Stimulated activated CD8-positive, alpha-beta memory T cell treated with anti-CD3 and anti-CD28 coated beads, Interleukin-4, amount 100 ng/mL, for 4 hours (primary cell): ENCODE measurements at places on chromosomes 16 and 17.

GRCh38 chr16:18958621-18959029 lies 25.1 kb upstream of the TMC7 start:
- no peak for DNase-seq

- peak; percentile 17 for DNase-seq
These were observed 7.9 kb upstream of the SOST start for GRCh38 chr17:43766413-43767052.

- DNase-seq: no peak
These were observed 3.7 kb downstream of the TADA2A start for GRCh38 chr17:37410357-37410756.

DNA sequence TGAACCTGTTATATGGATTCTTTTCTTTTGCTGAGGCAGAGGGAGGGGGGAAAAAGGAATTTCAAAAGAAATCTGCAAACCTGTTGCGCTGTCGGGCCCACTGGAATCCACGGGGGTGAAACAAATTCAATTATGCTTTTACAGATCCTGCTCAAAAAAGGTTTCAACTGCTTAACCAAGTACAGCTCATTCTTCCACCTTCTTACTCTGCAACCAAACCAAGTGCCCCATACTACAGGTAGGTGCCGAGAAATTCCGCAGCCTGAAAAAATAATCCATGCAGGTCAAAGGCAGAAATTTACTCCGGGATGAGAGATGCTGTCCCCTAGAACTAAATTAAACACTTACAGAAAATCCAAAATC lies 416 bp downstream of the RNF43 start:
- no peak for DNase-seq

- no peak for DNase-seq
These were observed 443 bp downstream of the CSNK2A2 start for GRCh38 chr16:58197314-58198012.

DNA sequence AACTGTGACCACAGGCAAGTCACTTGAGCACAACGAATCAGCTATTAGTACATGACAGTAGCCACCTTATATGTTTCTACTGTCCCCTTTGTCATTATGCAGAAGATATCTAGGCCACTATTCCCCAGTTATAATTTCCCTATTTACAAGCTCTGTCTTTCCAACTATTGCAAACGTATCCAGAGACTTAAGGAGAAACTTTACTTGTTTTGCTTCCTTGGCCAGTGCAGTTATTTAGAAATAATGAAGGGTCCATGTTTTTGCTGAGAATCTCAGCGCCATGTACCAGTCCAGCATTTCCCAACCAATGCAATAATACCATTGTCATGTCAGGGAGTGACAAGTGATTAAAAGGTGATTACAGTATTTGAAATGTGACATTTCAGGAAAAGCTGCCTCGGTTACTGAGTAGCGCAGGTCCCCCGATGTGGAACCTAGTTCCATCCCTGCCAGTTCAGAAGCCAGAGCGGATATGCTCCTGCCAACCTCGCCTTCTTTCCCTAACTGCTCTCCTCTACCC lies 743 bp downstream of the ZNF624 start:
- DNase-seq: no peak

DNA sequence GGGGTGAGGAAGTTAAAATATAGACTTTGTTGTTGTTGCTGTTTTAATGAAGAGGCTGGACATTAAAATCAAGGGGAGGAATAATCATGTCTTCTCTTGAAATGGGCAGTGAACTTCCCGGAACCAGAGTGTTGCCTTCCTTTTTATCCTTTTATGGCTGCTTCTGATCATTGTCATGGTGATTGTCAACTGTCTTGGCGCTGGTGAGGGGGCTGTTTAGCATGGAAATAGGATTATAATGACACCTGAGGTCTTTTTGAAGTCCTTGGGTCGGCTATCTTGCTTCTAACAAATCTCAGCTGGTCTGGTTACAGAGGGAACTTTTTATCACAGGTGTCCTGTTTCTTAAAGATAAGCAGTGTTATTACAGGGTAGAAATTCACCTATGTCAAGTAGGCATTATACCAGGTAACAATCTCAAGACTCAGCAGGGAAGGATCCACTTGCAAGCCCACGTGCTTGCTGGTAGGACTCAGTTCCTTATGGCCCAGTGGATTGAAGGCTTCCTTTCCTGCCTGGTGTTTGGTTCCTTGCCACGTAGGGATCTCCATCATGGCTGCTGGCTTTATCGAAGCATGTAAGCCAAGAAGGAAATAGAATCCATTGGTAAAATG lies 349.3 kb downstream of the WWOX start:
- no peak for DNase-seq

GRCh38 chr17:54992797-54993639 lies 24.5 kb downstream of the STXBP4 start:
- DNase-seq: no peak

GRCh38 chr16:50548125-50548908 lies at the start of gene NKD1:
Gene NKD1 (plus strand): TSS chr16:50548396. CDS start chr16:50548554, 158 bp downstream.
- DNase-seq: peak; percentile 50

DNA sequence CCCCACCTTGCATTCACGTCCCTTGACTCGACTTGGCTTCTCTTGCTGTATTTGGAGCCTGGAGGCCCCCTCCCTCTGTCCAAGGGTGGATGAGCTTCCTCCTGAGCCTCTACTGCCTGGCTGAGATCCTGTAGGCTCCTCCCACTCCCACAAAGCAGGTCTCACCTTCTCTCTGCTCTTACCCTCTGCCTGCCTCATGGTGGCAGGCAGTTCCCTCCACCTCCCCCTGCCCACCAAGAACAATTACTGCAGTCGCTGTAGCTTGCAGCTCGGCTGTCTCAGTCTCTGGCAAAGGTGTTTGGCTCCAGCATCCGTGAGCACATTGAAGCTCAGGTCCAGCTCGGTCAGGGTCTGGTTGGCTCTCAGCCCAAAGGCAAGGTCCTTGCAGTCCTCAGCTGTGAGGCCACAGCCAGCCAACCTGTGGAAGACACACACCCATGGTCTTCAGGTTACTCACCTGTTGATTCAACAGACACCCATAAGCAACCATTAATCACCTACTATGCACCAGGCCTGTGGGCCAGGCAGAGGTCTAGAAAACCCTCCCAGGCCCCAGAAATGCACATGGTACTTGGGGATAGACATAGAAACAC lies 42.6 kb downstream of the NLRP1 start:
- no peak for DNase-seq

- DNase-seq: no peak
These were observed 108.8 kb downstream of the IRX5 start for GRCh38 chr16:55039511-55039910.

DNA sequence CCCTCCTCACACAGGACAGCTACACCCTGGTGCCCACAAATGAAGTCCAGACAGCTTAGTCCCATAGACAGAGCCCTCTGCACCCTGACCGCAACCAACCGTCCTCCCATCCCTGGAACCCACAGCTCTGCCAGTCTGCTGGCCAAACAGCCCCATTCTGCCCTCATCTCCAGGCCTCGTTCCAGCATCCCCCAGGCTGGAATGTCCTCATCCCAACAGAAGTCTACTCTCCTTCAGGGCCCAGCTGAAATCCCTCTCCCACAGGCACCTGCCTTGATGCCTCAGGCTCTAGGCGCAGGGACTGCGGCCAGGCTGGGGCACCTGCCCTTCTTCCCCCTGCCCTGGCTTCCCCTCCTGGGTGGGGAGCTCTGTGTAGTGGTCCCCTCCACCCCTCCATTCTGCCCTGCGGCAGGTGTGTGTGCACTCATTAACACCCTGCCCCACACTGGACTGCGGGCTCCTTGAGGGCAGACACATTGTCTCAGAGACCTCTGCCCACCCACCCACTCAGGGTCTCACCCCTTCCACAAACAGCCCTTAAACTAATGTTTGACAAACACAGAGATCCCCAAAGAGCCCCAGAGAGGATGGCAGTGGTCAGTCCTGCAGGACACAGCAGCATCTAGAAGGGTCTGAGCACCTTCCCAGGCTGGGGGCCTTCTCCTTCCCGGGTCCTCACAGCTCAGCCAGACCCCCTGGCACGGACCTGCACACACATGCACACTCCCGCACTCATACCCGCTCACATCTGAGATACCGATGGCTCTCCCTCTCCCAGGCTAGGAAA lies 820 bp downstream of the GRIN2C start:
- DNase-seq: no peak

- DNase-seq: peak; percentile 26
These were observed 4.0 kb upstream of the ABCC3 start for GRCh38 chr17:50630524-50631194.

- DNase-seq: peak; percentile 81
These were observed 5.4 kb upstream of the ICAM2 start for GRCh38 chr17:64025732-64026294.

- no peak for DNase-seq
These were observed 179.2 kb downstream of the MAP2K6 start for GRCh38 chr17:69593716-69594115.

DNA sequence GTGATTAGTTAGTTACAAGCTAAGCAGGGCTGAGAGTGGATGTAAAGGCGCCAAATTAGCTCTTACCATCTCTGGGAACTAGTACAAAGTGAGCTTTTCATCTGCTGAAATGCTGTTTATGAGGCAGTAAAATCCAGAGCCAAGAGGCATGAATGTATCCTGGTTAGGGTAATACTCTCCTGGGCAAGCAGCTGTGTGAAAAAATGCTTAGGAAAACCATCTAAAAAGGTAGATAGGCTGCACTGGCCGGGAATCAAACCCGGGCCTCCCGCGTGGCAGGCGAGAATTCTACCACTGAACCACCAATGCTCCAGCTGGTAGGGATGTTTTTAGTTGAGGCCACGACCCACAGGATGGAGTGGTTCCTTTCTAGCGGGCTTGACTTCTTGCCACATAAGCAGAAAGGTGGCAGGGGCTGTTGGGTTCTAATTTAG lies 23.0 kb downstream of the VAC14 start:
- DNase-seq: no peak

DNA sequence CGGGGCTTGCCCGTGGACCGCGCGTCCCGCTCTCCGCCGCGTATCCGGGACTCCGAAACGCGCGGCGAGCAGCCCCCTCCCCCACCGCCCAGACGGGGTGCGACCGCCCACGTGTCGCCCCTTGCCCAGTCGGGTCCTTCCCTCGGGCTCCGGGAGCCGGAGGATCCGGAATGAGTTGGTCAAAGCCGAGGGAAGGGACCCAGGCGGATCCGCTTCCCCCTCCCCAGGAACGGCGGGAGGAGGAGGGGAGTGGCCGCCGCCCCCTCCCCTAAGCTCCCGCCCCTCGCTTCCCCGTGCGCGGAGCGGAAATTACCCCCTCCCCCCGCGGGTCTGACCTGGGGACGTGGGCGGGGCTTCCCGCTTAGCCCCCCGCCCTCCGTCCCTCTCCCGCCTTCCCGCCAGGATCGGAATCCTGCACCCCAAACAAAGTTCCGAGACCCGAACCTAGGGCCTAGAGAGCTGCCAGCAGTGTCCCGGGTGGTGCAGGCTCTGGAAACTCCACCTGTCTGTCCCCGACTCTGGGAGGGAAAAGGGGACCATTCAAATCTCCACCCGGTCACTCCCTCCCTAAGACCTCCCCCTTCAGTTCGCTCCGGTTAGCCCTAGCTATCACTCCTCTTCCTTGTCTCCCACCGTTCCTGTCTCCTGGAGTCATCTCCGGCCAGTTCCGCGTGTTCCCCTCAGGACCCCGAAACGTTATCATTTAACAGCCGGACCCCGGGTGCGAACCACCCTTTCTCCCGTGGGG lies 1.0 kb upstream of the IGF2BP1 start:
- no peak for DNase-seq

DNA sequence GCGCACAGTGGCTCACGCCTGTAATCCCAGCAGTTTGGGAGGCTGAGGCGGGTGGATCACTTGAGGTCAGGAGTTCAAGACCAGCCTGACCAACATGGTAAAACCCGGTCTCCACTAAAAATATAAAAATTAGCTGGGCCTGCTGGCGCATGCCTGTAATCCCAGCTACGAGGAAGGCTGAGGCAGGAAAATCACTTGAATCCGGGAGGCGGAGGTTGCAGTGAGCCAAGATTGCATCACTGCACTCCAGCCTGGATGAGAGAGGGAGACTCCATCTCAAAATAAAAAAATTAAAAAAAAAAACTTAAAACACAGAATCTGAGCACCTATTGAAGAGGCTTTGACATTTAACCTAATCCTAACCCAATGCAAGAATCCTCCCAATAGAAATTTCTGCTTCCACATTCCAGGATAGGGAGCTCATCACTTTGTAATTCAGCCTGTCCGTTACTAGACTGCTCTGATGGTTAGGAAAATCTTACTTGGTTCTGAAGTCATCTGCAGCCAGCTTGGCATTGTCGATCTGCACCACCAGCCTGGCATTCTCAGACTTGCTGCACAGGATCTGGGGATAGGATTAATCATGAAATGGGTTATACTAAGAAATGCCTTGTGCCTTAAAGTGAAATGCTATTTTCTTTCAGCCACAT lies 2.1 kb downstream of the KRT33B start:
- DNase-seq: no peak

DNA sequence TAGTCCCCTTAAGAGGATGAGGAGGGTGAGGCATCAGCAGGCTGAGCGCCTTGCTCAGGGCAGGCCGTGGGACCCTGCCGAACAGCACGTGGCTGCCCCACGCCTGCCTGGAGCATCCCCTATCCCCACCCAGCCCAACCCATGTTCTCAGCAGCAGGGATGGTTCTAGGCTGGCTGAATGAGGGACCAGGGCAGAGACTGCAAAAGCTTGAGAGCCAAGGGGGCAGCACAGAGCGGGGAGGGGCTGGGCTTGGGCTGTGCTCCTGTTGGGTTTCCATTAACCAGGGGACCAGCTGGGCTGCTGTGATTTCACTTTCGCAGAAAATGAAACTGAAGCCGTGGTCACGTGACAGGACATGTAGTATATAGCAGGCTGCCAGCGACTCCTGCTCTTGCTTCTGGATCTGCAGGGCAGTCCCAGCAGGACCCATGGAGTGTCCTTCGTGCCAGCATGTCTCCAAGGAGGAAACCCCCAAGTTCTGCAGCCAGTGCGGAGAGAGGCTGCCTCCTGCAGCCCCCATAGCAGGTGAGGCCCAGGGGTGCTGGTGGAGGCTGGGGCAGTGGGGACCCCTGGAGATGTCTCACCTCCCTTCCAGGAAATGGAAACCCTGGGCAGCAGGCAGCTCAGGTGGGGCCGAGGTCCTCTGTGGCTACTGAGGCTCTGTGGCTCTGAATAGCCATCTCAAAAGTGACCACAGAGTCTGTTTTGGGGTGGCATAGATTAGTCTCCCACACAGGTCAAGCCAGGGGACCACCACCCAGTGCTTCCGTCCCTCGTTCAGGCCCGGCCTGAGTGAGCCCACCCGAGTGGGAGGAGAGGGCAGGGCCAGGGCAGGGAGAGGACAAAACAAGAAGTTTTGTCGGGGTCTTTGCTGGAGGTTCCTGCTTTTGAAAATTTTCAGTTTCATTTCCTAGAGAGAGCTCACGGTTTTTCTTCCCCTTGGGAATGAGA lies 2.9 kb downstream of the RNF213 start:
- DNase-seq: peak; percentile 79
